ENCODE measurements at places on chromosomes 12 and 14.

DNA sequence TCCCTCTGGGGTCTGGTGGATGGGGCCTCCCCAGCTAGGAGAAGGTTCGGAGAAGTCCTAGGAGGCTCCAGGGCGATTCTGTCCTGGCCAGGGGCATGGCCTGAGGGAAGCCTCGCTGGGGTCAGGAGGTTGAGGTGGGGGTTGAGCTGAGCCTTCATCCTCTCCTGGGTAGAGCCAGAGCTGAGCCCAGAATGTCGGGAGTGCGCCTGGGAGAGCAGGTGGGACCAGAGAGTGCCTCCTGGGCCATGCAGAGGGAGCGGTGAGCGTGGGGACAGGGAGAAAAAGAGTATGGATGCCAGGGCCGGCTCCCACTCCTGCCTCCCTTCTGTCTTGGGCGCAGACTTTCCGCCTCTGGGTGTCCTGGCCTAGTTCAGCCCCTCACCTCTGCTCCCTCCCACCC, 13.1 kb downstream of the RPS6KL1 start:
- no peak for DNase-seq

DNA sequence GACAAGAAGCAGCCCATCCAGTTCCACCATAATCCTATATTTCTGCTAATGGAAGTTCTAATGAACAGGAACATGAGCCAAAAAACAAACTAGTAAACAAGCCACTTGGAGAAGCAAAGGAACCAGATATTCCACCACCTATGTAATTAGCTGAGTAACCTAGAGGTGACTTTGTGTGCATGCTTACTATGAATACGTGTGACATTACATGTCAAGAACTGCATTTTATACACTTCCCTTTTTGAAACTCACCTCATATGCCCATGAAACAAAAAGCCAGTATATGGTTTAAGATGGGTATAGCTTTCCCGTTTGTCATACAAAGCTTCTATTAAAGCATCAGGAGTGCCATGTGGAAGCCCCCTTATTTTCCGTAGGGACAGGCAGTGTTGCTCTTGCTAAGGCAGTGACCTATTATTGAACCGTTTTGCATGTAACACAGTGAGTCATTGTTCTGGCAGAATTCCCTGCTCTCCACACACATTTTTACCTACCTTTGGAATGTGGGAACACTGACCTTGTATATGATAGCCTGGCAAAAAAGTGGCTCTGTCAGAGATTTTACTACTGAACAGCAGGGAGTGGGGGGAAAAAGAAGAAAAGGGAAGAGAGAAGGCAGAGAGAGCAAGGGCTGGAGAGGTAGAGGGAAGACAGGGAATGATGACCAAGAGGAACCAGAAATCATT, 34.8 kb upstream of the FRMD6 start:
- no peak for DNase-seq

DNA sequence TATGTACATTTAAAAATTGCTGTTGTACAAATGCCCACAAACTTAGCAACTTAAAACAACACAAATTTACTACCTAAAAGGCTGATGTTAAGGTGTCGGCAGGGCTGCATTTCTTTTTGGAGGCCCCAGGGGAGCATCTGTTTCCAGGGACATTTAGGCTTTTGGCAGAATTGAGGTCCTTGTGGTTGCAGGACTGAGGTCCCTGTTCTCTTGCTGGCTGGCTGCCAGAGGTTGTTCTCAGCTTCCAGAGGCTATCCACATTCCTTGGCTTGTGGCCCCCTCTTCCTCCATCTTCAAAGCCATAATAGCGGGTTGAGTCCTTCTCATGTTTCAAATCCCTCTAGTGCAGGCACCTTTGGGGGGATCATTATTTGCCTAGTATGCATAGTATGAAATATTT, 22.4 kb upstream of the KRT83 start:
- DNase-seq, result no peak

- DNase-seq, result peak; percentile 39
Measured at GRCh38 chr14:67166450-67166853, 22.8 kb upstream of the GARIN2 start.
